ENCODE measurements at places on chromosomes 16 and 17. TPM values are rescaled to one million over a fixed set of nuclear protein-coding genes. Genes with fewer than 3 reads are reported as not detected.
A peak's percentile ranks its signal among the peaks of the same experiment; 100 is the strongest.

DNA sequence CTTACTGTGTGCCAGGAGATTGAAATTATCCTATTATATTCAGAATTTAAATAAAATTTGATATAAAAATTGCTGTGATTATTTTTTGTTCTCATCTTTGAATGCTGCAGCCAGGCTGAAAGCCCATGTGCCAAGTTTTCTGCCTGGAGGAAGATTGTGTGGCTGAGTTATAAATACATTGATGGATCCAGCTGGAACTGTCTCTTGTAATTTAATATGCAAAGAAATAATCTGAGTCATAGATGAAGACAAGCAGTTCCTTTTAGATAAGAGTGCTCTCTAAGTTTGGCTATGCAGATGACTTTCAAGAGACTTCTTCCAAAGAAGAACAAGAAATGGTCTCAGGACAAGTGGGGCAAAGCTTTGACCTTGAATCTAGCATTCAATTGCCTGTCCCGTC lies 871.0 kb downstream of the CDH11 start:
- DNase-seq = no peak

GRCh38 chr16:12819126-12820117 lies 15.7 kb upstream of the CPPED1 start:
- peak; percentile 37 for DNase-seq

- no peak for DNase-seq
These were observed 68.1 kb upstream of the ZNF750 start for GRCh38 chr17:82907797-82908542.

DNA sequence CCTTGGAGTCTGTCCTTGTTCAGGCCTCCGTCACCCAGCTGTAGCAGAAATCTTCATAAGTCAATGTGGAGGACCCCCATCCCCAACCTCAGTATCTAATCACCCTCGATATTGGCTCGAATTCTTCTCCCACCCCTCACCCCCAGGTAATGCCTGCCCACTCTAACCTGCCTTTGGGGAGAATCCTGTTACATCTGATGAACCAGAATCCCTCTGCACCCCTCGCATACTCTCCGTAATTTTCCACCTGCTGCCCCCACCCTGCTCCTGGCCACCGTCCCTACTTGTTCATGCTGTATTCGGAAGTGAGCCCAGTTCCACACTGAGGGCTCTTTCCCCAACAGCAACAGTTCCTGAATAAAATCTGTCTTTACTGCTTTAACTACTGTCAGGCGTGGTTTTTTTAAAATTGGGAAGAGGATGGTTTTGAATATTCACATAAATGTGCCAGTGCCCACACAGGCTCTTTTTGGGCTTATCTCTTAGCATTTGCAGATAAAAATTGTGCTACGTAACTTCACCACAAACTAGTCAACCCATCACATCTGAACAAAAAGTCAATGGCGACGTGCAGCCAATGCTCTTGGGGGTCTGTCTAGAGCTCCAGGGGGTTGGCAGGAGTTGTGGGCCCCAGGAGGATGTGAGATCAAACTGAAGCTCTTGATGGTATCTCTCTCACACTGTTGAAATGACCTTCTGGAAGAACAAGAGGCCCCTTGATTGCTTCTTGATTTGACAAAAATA lies 73.7 kb downstream of the NETO2 start:
- DNase-seq = no peak

- no peak for DNase-seq
These were observed 2.8 kb upstream of the MSI2 start for GRCh38 chr17:57253362-57254065.

- DNase-seq = peak; percentile 83
These were observed 50.4 kb upstream of the CIBAR2 start for GRCh38 chr16:85162478-85163277.

- no peak for DNase-seq
These were observed 73.1 kb downstream of the CDH13 start for GRCh38 chr16:82699711-82700495.

- DNase-seq = no peak
These were observed 28.4 kb downstream of the MYH3 start for GRCh38 chr17:10628756-10629155.

- DNase-seq = no peak
These were observed 14.2 kb upstream of the MSI2 start for GRCh38 chr17:57242148-57242547.

- DNase-seq = peak; percentile 27
These were observed 140.6 kb downstream of the VPS53 start for GRCh38 chr17:574061-574460.

- no peak for DNase-seq
These were observed 20.6 kb downstream of the RPH3AL start for GRCh38 chr17:332023-332422.

GRCh38 chr17:65584604-65585521 lies 23.4 kb upstream of the AXIN2 start:
- DNase-seq = no peak

GRCh38 chr16:2486645-2487516 lies 12.0 kb downstream of the TBC1D24 start:
- no peak for DNase-seq

GRCh38 chr16:56872863-56873391 lies 7.9 kb downstream of the SLC12A3 start:
- DNase-seq = no peak

GRCh38 chr16:28537076-28537475 lies 1.7 kb downstream of the NUPR1 start:
- no peak for DNase-seq

GRCh38 chr16:23960081-23960885 lies 124.5 kb downstream of the PRKCB start:
- DNase-seq = no peak

GRCh38 chr16:21656795-21657768 lies 4.7 kb upstream of the IGSF6 start:
- no peak for DNase-seq

- DNase-seq = no peak
These were observed 43.8 kb upstream of the ENDOV start for GRCh38 chr17:80371196-80371595.

DNA sequence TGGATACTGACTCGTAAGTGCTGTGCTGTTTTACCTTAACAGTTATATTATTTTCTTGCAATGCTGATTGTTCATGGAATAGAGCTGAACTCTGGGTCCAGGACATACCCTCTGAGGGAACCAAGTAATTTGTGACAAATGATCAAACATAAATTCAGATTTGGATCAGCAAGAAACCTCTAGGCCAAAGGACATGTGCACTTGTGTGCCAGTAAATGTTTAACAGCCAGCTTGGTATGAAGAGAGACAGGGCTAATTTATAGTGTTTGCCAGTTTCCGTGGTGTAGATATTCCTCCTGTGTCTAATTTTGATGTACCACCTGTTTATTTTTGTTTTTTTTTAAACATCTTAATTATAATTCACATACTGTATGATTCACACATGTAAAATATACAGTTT lies 30.8 kb upstream of the MRC2 start:
- no peak for DNase-seq

DNA sequence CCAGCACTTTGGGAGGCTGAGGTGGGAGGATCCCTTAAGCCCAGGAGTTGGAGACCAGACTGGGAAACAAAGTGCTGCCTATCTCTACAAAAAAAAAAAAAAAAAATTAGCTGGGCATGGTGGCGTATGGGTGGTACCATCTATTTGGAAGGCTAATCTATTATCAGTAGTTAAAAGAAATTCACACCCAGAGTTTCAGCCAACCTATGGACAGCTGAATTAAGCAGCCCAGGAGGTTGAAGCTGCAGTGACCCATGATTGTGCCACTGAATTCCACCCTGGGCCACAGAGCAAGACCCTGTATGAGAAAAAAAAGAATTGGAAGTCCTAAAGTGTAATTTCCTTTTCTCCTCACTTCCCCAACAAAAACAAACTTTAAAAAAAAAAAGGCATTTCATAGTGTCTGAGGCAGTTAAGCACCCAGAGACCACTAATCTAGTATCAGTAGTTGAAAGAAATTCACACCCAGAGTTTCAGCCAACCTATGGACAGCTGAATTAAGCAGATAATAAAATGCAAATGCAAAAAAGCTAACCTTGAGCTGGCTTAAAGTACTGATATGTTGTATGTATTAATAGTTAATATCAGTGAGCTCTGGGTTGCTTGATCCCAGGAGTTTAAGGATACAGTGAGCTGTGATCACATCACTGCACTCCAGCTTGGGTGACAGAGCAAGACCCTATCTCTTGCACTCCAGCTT lies 18.1 kb downstream of the CLTC start:
- DNase-seq = no peak

DNA sequence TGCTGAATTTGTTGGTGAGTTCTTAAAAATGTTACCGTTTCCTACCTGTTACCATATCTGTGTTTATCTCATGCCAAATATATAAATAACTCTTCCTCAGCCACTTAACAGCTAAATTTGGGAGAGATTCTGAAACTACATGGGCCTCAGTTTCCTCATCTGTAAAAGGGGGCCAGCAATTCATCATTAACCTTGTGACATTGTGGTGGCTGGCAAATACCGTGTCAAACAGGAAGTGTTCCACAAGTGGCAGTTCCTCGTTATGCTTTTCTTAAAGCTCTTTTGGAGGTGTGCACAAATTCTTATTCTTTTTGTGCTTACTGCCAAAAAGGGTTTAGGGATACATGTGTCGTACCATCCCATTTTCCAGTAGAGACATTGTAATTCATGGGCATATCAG lies 220.4 kb upstream of the CACNG5 start:
- DNase-seq = no peak

DNA sequence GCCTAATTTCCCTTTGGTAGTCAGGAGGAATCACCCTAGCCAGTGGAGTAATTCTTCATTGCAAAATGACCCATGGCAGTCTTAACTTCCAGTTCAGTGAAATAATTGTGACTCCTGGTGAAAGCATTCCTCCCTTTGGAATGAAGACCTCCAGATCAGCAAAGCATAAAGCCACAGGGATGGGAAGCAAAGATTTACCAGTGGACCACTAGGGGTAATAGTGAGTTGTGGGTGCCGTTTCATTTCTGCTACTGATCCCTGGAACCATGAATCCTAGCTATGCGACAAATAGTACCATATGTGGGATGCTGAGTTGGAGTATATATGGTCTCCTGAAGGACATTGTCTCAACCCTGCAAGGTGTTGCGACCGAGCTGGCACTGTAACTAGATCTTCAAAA lies 13.7 kb downstream of the DYNLL2 start:
- no peak for DNase-seq

DNA sequence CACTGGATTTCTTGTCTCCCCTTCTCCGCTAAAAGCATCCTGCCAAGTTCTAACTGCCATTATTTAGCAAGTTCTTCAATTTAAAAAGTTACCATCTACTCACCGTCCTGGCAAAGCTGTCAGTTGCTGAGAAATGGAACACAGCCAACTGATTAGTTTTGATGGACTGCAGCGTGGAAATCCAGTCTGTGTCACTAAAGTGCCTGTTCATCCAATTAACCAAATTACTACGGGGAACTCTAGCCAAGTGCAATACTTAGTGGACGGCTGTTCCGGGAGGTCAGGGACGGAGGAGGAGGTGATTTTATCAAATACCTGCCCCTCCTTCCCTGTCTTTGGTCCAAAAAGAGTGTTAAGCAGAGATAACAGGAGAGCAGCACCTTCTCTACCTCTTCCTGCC lies 260.7 kb downstream of the MAF start:
- DNase-seq = no peak

DNA sequence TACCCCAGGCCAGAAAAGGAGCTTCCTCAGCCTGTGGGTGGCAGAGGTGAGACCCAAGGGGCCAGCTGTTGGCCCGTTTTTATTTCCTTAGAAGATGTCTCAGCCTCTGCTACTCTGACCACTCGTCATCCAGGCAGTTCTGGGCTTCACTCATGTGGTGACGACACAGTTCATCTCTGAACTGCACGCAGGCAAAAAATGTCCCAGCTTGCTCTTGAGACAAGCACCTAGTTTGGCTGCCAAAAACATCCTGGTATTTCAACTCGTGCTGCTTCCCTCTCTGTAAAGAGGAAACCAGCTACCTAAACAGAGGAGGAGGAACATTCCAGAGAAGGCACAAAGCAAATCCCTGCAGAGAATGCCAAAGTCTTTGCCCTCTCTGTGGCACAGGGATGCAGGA lies 125.7 kb downstream of the XYLT1 start:
- no peak for DNase-seq

- DNase-seq = no peak
These were observed 45.0 kb downstream of the TEX2 start for GRCh38 chr17:64218066-64218465.

DNA sequence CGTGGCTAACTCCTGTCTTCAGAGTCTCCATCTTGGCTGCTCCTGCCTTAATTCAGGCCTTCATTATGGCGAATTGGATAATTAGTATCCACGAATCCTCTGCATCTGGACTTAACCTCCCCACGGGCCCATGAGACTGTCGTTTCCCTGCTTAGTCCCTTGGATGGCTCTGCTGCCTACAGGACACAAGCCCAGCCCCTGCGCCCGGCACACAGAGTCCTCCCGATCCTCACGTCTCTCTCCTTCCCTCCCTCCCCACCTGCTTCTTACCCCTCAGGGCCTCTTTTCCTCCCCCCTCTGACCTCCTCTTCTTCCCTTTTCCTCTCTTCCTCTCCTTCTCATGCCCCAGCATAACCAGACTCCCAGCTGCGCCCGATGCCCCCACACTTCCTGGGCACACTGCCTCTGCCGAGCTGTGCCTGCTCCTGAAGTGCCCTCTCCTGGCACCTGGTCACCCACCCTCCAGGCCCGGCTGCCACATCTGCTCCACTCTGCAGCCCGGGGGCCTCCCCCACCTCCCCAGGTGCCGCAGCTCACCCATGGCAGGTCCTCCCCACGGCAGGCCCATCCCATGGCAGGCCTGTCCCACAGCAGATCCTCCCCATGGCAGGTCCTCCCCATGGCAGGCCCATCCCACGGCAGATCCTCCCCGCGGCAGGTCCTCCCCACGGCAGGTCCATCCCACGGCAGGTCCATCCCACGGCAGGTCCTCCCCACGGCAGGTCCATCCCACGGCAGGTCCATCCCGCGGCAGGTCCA lies 45.9 kb downstream of the RPH3AL start:
- DNase-seq = no peak

- peak; percentile 80 for DNase-seq
These were observed 165.4 kb downstream of the AIPL1 start for GRCh38 chr17:6269478-6269877.

- no peak for DNase-seq
These were observed 264.7 kb downstream of the PARN start for GRCh38 chr16:14365200-14365851.

C16orf89 gene
- 7.1 TPM for polyA plus RNA-seq

HOXB8 gene
- polyA plus RNA-seq = 59.7 TPM

OR1A1 gene
- not detected for polyA plus RNA-seq

MPP2 gene
- 7.9 TPM for polyA plus RNA-seq

MT3 gene
- not detected for polyA plus RNA-seq

SLC35G6 gene
- 0.52 TPM for polyA plus RNA-seq

PRR35 gene
- polyA plus RNA-seq = 16.0 TPM

KRT39 gene
- polyA plus RNA-seq = not detected

MSLN gene
- polyA plus RNA-seq = 17.4 TPM

CDIP1 gene
- 35.9 TPM for polyA plus RNA-seq

TIGD7 gene
- polyA plus RNA-seq = 15.9 TPM

SLC5A10 gene
- 0.93 TPM for polyA plus RNA-seq

NARF gene
- 98.2 TPM for polyA plus RNA-seq

ATP1B2 gene
- 24.2 TPM for polyA plus RNA-seq

RND2 gene
- 4.2 TPM for polyA plus RNA-seq
